NCI-H2081 treated with DMSO at 0.1 percent for 48 hours (cell line): ENCODE measurements at places on chromosomes 12 and 14.
A peak's percentile ranks its signal among the peaks of the same experiment; 100 is the strongest.

GRCh38 chr14:99391671-99392070 is 89.0 kb downstream of the SETD3 start:
- no peak for DNase-seq

DNA sequence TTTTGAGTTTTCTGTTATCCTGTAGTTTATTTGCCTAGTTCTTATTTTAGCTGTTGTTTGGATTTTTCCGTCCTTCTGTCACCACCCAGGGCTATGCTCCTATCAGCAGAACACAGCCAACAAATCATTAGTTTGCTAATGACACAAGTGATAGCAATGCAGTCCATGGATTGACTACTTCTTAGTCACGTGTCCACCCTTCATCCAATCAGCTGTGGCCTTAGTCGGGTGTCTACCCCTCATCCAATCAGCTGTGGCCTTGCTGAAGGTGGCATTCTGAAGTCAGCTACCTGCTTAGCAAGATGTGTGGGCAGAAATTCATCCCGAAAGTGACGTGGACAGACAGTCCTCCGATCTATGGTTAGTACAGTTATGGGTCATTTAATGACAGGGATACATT is 182.3 kb downstream of the GALC start:
- no peak for DNase-seq

- DNase-seq, result no peak
Measured at GRCh38 chr14:24986206-24986893, 63.6 kb downstream of the STXBP6 start.

DNA sequence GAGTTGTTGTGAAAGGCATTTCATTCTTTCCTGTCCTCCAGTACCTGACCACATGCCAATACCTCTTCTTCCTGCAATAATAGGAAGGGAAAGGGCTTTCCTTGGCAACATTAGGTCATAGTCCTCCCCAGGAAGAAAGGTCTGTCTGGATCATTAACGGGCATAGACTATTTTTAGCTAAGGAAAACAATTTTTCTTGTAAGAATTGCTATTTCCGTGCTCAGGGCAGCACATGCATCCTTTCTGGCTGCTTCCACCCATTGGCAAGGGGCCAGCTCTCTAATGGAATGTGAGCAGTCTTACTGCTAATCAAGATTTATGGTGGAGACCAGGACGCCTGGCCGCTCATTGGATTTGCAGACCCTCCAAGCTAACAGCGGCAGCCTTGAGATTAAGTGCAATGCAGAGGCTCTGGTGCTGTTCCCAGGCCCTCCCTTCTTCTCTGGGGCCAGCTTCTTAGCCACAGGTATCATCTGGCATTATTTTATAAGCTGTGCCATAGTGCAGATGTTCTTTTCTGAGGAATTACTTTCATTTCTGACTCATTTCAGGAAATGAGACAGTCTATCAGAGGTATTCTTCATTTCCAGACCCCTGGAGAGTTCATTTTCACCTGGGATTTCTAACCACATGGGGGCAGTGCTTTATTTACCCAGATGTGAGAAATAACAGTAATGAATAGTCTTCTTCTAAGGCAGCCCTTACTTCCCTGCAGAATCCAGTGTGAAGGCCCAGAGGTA is 52.9 kb downstream of the ANO6 start:
- DNase-seq, result peak; percentile 13

DNA sequence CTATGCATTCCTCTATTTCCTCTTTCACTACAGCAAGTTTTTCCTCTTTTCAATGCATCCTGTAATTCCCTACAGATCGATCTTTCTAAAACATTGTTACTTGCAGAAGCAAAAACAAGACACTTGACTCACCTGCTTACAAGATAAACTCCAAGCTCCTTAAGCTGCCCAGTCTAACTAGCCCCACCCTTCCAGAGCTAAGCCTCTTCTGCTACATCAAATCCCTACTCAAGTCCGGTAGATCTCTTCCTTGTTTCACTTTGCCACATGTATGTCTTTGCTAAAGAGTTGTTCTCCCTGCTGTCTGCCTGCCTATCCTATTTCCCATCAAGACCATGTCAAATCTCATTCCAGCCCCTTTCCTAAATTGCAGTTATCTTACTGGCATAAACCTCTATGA is 724.8 kb downstream of the C12orf50 start:
- DNase-seq, result no peak

DNA sequence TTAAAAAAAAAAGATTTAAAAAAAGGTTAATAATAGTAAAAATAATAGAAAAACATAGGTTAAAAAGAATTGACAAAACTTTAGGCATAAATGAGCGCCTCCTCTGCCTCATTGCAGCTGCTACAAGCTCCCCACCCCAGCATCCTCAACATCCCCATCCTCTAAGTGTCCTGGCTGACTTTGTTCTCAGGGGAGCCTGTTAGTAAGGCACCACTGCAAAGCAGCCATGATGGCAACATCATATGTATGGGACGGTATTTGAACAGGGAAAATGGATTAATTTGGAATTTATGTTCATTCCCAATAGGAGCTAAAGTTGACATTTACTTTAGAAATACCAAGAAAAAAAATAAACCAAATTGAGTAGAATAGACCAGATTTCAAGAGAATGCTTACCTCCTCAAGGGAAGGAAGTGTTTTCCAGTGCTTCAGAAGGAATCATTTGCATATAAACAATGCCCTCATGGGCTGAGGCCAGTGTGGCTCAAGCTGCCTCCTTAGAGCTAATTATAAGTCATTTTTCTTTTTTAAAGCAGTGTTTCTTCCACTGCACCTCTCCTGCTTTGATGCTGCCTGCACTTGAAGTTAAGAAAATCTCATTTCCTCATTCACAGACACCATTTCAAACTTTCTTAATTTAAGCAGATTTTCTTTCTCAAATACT is 59.6 kb downstream of the DACT1 start:
- DNase-seq, result no peak

DNA sequence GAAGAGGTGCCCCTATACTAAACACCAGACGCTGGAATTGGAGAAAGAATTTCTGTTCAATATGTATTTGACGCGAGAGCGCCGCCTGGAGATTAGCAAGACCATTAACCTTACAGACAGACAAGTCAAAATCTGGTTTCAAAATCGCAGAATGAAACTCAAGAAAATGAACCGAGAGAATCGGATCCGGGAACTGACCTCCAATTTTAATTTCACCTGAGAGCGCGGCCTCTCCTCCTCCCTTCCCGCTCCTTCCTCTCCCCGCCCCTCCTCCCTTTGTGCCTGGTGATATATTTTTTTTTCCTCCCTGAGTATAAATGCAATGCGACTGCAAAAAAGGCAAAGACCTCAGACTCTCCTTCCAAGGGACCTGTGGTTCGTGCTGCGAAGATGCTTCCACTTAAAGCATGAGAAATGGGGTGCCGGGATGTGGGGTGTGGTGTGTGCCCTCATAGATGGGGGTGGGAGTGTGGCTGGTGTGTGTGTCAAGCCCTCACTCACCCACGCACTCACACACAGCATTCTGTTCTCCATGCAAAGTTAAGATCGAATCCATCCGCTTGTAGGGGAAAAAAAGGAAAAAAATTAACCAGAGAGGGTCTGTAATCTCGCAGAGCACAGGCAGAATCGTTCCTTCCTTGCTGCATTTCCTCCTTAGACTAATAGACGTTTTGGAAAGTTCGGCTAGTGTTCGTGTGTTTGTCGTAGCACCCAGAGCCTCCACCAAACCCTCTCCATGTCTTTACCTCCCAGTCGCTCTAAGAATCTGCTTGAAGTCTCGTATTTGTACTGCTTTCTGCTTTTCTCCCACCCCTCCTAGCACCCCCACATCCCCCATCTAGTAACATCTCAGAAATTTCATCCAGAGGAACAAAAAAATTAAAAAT is 4.5 kb downstream of the HOXC10 start:
- no peak for DNase-seq

GRCh38 chr14:68283378-68284123 is 464.0 kb downstream of the RAD51B start:
- DNase-seq, result no peak

GRCh38 chr12:115137812-115138521 is 454.0 kb upstream of the TBX3 start:
- DNase-seq, result no peak
